Aortic smooth muscle cell (primary cell): ENCODE measurements at places on chromosomes 2 and 18. TPM values are rescaled to one million over a fixed set of nuclear protein-coding genes. Genes with fewer than 3 reads are reported as not detected.

SAG gene
- total RNA-seq, result not detected in 2 replicates

TXNDC2 gene
- 0.06 TPM in 1 of 2 replicates, not detected in the other for total RNA-seq

FAM228A gene
- total RNA-seq, result 0.79 and 1.4 TPM in 2 replicates

MROH2A gene
- total RNA-seq, result not detected in 2 replicates

SH3RF3 gene
- total RNA-seq, result 4.9 and 6.3 TPM in 2 replicates

LYPD6 gene
- total RNA-seq, result 0.06 and 0.13 TPM in 2 replicates

GKN1 gene
- not detected in 2 replicates for total RNA-seq

UGT1A4 gene
- total RNA-seq, result not detected in 2 replicates

NLRC4 gene
- total RNA-seq, result not detected in 2 replicates

IL1B gene
- 0.50 and 0.53 TPM in 2 replicates for total RNA-seq

CCDC141 gene
- total RNA-seq, result 2.6 and 7.9 TPM in 2 replicates

VAMP5 gene
- total RNA-seq, result 42.4 and 71.1 TPM in 2 replicates

CD8B2 gene
- not detected in 2 replicates for total RNA-seq

WNT6 gene
- not detected in 2 replicates for total RNA-seq
